ENCODE measurements at places on chromosomes 1 and 21.
A peak's percentile ranks its signal among the peaks of the same experiment; 100 is the strongest.

- DNase-seq, result no peak
These were observed 49.7 kb upstream of the IFI44L start for GRCh38 chr1:78570539-78570938.

DNA sequence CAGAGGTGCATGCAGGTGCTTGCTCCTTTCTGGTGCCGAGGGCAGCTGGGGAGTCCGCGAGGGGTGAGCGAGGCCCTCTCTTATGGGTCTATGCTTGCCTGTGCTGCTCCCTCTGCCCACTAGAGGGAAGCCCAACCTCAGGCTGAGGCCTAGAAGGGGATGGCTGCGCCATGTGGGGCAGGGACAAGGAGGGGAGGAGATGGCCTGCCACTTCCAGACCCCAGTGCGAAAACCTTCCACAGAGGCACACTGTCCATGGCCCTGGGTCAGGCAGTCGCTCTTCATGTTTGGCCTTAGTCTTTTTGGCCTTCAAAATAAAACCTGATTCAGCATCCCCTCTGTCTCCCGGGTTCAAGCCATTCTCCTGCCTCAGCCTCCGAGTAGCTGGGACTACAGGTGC, 14.0 kb downstream of the RHBG start:
- DNase-seq, result peak; percentile 18

DNA sequence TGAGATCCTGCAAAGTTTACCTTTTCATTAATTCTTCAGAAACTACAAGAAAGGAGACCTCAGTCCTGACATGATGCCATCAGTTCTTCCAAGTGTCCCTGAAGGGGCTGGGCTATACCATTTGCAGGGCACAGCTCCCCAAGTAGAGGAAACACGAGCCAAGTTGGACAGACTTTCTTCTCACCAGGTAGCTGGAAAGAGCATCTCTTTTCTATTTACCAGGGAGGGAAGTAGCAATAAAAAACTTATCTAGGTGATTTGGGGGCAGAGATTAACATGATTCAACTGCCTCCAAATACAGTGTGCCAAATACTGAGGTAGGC, 103.9 kb upstream of the KCND3 start:
- no peak for DNase-seq

- DNase-seq, result peak; percentile 45
These were observed 7.1 kb upstream of the TPM3 start for GRCh38 chr1:154198756-154199562.

DNA sequence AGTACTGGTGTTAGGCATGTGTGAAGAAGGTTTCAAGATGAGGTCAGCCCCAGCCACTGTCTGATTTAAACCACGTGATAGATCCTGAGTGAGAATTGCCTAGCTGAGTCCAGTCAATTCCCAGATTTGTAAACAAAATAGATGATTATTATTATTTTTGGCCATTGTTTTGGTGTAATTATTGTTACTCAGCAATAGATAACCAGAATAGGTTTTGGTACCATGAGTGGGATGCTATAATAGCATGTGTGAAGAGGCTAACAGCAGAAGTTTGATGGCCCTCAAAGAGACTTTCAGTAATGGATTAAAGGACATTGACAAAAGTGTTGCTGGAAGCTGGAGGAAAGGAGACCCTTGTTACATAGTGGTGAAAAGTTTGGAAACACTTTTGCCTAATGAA, 214.8 kb downstream of the BACH1 start:
- no peak for DNase-seq
